ENCODE measurements at places on chromosomes 2 and 18.

DNA sequence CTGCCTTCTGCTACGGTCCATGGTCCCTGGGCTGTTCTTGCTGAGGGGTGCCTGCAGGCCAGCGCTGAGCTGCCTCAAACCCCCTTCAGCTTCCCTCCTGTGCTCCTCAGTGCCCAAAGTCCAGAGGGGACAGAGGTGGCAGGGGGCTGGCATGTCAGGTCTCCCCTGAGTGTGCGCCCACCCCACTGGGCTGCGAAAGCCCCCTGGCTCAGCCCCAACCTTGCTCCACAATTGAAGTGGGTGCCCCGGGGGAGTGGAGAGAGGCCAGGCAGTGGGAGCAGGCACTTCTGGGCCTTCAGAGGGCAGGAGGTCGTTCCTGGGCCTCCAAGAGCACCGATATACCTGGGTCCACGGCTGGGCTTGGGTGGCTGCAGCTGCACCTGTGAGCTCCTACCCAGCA, 548.7 kb upstream of the FAM98A start:
- no peak for DNase-seq

GRCh38 chr2:157698430-157698829, 69.8 kb upstream of the ACVR1C start:
- DNase-seq = no peak

- DNase-seq = no peak
Observed at GRCh38 chr2:127069003-127069402, 38.0 kb downstream of the BIN1 start.

DNA sequence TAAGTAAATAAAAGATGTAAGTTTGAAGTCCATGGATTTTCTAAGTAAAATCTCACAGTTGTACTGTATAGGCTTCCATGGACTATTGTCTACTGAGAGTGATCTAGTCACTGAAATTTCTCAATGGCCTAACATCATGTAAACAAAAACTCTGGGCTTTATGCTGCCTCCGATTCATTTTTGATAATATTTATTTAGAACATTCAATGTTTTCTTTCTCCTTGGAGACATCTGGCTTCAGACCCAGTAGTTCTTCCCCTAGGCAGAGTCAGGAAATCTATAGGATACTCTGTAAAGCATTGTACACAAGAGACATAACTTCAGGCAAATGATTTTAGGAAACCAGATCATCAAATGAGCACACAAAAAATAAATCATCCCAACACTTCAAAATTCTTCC, 1208.6 kb upstream of the ZEB2 start:
- DNase-seq = no peak

DNA sequence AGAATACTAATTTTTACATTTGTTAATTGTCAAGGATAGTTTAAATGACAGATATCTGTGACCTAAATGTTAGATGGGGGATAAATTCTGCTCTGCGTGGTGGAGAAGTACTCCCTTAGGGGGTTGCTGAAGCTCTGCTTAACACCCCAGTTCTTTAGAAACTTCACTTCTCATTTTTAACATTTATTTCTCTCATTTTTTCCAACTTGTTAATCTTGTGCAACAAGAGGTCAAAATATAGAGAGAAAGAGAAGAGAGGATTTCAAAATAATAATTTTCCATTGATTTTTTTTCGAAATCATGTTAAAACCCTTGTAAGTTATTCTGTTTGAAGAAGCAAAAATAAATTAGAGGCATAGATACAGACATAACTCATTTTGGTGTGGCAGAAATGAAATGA, 61.3 kb upstream of the SLC8A1 start:
- no peak for DNase-seq

DNA sequence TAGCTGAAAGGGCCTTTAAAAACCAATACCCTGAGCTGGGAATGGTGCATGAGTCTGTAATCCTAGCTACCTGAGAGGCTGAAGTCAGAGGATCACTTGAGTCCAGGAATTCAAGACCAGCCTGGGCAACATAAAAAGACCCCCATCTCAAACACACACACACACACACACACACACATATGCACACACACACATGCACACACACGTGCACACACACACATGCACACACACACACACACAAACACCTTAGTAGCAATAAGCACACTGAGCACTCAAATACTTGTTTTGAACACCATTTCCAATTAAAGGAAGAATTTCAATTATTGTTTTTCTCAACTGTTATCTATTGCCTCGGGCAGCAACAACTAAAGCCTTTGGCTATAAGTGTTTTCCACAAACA, 25.6 kb upstream of the UBE2F start:
- DNase-seq = no peak

DNA sequence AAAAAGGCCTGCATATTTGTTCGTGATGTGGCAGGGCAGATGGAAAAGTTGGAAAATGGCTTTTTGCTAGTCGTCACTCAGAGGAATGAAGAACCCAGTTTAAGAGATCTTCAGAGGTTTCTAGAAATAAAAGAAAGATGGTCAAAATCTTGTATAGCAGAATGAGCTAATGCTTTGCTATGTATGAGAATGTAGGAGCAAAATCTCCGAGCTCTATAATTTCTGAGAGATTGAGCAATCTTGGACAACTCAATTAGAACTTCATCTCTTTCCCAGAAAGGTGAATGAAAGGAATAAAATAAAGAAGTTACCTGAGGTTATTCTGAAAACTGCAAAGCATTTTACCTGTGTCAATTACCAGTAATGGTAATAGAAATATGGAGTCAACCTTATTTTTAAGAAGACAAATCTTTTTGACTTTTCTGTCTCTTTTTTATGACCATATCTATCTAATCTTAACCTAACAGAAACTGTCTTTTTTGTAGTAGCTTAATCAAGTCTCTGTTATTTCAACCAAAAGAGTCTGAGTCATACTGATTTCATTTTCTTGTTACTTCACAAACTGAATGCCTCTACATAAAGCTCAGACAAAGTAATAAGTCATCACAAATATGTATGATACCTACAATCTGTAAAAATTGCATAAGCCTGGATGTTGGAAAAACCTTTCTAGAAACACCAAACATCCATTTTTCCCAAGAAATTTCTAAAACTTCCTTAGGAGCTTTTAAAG, 32.5 kb downstream of the CCDC68 start:
- no peak for DNase-seq

GRCh38 chr2:72173640-72174321, 26.1 kb upstream of the CYP26B1 start:
- DNase-seq = no peak

DNA sequence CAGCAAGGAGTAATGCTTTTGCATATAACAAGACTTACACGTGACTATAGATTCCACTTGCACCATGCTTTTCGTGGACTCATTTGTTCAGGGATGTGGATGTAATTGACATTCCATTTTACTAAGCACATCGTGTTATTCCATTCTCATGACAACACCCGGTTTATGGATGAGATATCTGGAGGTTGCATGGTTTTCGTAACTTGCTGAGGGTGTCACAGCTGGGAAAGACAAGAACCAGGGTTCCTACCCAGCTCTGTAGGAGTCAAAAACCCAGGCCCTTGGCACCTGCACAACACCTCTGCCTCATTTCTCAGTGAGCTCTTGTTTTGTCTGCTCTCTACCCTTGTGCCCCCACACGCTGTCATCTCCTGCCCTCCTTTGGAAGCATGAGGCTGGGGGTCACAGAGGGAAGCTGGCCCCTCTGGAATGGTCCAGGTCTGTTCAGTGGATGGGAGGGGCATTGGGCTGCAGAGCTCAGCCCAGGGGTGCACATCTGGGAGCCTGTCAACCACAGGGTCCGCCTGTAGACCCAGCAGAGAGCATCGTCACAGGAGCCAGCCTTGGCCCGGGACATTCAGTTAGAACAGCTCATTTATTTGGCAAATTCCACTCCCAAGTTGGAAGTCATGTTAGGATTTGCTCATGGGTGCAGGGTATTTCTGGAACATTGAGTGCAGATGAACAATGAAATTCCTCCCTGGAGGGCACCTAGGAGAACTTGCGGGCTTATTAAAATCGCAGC, 120.1 kb upstream of the TWIST2 start:
- DNase-seq = no peak

DNA sequence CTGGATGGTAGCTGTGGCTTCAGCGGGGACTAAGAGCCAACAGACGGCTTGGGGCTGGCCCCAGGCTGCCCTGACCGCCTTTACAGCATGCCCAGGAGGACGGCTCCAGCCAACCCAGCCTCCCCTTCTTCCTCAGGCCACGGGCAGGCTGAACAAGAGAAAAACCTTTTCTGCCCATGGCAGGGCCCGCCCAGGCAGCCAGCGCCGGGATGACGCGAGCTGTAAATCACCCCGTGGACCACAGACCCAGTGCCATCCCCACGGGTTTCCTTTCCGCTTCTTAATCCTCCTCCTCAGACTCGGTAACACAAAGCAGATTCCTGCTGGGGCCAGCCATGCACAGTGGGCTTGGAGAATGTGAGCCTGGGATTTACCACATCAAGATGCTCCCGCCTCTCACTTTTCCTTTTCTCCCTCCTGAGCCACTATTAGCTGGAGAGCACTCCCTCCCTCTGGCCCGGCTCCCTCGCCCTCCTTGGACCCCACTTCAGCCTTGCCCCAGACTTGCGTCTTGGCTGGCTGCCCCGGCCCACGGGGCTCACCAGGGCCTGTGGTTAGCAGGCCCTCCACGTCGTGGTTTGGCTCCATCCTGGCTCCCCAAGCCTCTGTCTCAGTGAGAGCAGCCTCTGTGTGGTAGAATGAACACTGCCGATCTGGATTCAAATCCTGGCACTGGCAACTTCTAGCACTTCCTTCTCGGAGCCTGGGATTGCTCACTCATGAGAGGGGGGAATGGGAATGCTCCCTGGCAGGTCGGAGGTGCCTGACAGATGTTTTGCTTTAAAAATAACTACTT, 31.4 kb downstream of the ATOH8 start:
- peak; percentile 75 for DNase-seq

GRCh38 chr2:219689676-219690628, 62.5 kb downstream of the SLC4A3 start:
- no peak for DNase-seq

- DNase-seq = no peak
Observed at GRCh38 chr2:241733391-241734207, 831 bp upstream of the D2HGDH start.

DNA sequence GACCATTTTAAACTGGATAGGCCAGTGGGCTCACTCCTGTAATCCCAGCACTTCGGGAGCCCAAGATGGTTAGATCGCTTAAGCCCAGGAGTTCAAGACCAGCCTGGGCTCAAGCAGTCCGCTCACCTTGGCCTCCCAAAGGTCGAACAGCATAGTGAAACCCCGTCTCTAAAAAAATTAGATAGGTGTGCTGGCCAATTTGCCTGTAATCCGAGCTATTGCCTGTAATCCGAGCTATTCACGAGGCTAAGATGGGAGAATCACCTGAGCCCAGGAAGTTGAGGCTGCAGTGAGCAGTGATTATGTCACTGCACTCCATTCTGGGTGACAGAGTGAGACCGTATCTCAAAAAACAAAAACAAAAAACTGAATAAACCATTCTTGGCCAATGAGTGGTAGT, 52.6 kb upstream of the EMILIN2 start:
- DNase-seq = no peak

- DNase-seq = no peak
Observed at GRCh38 chr18:36780748-36781147, 48.1 kb downstream of the TPGS2 start.
